ENCODE measurements at places on chromosomes 6 and 20.

GRCh38 chr6:98634569-98634968 lies 199.8 kb upstream of the POU3F2 start:
- DNase-seq, result no peak

- DNase-seq, result no peak
Measured at GRCh38 chr6:55560290-55560885, 18.6 kb downstream of the HMGCLL1 start.

DNA sequence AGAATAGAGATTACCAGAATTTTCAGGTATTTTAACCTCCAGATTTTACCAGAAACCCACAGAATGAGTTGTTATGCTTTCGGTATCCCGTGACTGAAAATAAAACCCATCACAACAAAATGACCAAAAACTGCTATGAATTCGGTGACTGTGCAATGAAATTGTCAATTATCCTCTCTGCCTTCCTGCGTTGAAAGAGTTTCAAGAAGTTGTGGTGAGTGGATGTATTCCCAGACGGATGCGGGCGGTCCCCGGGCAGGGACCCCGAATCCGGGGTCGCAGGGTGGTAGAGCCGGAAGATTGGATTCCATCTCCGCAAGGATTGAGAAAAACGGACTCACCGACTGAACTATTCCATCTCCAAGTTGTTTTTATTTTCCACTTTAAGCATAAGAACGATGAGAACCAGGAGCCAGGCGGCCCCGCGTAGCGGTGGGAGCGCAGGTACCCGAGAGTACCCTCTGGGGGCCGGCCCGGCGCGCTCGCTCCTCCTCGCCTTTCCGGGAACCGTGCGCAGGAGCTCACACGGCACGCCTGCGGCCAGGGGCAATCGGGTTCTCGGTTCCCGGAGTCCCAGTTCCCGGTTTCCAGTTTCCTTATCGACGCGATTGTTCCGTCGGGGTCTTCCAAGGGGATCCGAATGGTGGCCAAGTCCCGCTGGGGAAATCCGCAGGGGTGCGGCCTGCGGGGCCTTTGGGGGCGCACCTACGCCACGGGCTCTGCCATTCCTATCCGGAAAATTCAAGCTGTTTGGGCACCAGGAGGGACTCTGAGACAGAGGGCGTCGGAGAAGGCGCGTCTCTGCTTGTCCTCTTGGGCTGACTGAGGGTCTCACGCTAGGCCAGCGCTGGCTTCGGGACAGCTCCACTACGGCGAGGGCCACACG lies 104.9 kb upstream of the PRDM1 start:
- peak; percentile 49 for DNase-seq

- DNase-seq, result no peak
Measured at GRCh38 chr6:18431581-18431980, 44.4 kb downstream of the RNF144B start.

- DNase-seq, result no peak
Measured at GRCh38 chr20:48620154-48620506, 207.7 kb downstream of the PREX1 start.

DNA sequence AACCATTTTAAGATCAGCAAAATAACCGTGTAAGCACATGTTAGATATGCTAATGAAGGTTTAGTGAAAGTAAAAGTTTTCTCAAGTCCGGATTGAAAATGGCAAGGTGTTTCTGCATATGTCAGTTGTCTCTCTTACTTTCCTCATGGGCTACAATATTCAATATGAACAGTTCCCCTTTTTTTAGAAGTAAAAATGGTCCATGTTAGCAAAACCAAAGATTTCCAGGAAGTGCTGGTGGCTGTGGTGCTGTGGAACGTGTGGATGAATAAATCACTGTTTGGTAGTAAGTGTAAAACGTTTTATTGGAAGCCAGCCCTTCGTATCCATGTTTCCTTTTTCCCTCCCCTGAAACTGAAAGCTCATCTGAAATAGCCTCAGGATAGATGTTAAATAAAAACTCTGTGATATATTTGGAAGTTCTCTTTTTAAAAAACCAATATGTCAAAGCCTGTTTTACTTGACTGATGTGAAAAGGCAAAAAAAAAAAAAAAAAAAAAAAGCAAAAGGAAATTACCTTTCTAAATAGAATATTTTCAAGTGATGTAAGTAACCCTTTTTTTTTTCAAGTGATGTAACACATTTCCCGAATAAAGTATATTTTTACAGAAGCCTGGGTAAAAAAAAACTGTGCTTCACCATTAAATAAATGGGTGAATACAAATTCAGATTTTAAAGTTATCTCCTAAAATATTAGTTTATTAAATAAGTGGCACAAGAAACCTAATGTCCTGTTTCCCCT lies 41.9 kb downstream of the PLEKHG1 start:
- DNase-seq, result no peak

- DNase-seq, result no peak
Measured at GRCh38 chr6:52671676-52672075, 763 bp downstream of the TMEM14A start.

DNA sequence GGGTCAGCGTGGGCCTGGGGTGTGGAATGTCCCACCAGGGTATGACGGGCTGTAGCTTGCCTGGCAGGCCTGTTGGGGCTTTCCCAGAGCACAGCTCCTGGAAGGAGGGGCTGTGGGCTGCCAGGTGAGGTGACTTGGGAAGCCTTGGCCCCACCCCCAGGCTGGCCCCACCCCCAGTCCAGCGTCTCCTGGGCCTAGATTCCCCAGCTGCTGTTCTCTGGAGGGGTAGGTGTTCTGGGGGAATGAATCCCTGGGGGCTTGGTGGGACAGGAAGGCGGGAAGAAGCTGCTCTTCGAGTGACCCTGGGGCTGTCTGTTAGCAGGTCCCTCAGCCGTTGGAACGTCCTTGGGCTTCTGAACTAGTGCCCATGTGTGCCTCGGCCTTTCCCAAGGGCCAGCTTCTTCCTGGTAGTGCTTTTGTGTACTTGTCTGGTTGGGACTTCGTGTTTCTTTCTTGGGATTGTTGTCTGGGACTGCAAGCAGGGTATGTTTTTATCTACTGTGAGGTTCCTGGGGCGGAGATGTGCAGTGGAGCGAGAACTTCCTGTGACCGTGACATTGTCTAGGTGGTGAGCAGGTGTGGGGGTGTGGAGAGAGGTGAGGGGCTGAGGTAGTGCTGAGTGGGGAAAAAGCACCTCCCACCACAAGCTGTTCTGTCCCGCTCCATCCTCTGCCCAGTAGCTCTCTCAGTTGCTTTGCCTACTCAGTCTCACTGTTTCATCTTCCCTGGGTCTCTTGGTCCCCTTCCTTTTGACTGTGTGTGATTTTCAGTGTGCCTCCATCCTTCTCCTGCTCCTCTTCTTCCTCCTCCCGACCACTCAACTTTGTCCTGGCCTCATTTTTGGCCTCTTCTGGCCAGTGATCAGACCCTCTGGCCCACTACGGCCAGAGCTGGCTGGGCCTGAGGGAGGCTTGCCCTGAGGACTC lies 1.3 kb upstream of the DDR1 start:
- peak; percentile 40 for DNase-seq

GRCh38 chr20:10501402-10501801 lies 66.3 kb downstream of the SLX4IP start:
- no peak for DNase-seq

GRCh38 chr20:3412600-3413392 lies 5.3 kb upstream of the DNAAF9 start:
- DNase-seq, result no peak

- DNase-seq, result no peak
Measured at GRCh38 chr6:141729146-141729545, 403.6 kb upstream of the GJE1 start.

DNA sequence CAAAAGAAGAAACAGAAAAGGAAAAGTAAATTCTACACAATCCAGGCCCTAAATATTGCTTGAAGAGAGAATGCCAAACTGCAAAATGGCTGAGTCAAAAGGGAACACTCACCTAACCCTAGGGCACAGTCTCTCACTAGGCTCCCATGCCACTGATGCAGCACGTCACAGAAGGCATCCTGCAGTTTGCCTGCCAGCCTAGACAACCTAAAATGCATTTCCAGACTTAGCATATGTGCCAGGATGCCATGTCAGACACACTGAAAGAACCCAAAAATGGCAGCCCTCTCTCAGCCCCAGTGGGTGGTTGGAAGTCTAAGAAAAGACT lies 10.6 kb upstream of the SIRPD start:
- DNase-seq, result no peak

DNA sequence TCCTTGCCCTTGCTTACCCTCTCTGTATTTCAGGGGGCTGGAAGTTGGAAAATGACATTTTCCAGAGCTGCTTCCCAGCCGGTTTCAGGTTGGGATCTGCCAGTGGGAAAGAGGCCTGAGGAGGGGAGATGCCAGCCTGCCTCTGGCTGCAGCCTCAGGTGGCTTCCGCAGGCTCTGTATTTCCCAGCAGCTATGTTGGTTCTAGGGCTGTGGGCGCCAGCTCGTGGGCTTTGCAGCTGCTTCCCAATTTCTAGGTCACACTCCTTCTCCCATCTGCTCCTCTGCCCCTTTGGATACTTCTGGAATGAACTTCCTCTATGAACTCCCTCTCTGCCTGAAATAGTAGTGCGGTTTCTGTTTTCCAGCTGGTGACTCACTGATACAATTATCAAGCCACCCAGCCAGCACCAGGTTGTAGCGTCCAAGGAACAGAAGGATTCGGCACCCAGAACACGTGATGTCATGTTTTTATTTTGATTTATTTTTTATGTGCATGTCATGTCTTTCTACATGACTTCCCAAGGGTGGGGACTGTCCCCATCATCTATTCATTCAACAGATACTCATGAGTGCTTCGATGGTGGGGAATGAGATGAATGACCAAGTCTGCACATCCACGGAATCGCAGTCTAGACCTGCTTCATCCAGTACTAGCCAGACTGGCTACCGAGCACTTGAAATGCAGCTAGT lies 38.0 kb downstream of the TGM2 start:
- DNase-seq, result no peak

DNA sequence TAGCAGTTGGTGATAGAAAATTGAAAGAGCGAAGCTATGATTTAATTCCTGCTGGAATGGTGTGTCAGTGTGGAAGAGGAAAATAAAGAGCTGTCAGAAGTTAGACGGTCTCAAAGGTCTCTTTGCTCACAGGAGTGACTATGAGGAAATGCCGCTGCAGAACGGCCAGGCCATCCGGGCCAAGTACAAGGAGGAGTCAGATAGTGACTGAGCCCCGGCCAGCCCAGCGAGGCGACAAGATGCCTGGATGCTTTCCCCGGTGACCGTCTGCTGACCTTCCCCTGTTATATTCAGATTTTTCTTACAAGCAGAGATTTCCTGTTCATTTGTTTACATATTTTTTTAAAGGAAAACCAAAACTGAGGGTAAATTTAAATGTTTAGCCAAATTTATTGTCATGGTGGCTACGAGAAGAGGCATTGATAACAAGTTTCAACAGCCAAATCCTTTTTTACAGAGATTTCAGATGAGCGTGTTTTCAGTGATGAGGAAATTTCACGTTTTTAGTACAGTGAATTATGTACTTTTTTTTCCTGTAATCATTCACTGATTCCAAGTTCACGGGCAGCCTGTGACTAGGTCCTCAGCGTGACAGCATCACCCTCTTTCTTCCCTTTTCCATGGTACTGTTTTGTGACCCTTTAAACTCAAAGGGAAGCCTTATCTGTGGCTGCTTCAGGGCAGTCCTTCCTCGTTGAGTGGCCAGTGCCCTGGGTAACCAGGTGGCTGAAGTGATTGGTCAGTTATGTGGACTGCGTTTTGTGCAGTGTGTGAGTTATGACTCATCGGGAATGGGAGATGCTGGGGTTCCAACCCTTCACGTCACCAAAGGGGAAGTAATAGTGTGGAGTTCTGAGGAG lies 12.6 kb downstream of the DYNLT1 start:
- no peak for DNase-seq

- no peak for DNase-seq
Measured at GRCh38 chr6:53524455-53524815, 20.5 kb downstream of the GCLC start.

GRCh38 chr6:145815309-145816274 lies 997 bp upstream of the FBXO30 start:
- DNase-seq, result no peak

- no peak for DNase-seq
Measured at GRCh38 chr6:89282749-89283148, 32.4 kb downstream of the GABRR2 start.

DNA sequence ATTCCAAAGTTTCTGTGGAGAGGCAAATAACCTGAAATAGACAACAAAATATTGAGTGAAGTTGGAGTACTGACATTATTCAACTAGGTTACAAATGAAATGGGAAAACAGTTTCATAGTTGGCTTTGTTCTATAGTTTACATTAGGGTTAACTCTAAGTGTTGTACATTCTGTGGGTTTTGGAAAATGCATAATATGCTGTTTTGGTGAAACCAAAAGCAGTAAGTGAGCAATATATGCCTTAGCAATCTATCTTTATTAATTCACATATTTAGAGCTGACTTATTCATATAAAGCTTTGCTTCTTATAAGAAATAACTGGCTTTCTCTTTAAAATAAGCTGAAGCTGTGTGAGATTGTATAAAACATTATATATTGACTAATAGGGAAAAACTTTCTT lies 157.5 kb upstream of the AHI1 start:
- DNase-seq, result no peak

DNA sequence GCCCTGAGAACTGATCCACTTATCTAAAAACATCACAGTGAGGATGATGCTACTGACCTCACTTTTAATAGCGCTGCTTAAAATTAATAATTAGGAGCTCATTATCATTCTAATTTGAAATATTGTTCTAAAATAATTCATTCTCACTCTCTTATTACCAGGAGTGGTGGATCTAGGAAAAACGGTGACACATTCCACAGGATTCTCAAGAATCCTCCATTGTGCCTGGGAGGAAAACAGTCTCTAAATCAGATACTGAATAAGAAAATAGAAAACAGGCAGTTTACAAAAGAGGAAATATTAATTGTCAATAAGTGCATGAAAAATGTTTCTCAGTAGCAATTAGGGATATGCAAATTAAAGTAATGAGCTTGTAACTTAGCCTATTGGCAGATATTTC lies 187.4 kb downstream of the TENT5A start:
- DNase-seq, result no peak

GRCh38 chr6:93749191-93749590 lies 329.8 kb upstream of the EPHA7 start:
- DNase-seq, result no peak

DNA sequence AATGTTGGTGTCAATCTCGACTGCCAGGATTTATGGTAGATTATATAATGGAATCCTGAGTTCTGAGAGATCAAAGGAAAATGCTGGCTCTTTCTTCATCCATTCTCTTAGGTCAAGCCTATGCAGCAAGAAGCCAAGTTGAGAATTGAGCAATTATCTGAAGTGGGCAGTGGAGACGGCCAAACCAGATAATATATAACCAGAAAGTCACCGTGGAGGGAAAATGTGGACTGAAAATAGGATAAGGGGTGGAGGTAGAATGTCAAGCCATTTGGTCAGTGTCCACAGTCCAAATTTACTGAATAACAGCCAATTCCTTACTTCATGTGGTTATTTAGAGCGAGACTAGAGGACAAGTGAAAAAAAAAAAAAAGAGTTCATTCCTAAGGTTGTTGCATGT lies 107.8 kb upstream of the ESR1 start:
- no peak for DNase-seq

Data from stimulated activated CD4-positive, alpha-beta T cell treated with anti-CD3 and anti-CD28 coated beads, Interleukin-15, amount 100 ng/mL, for 24 hours (primary cell).